ENCODE measurements at places on chromosomes 3 and 15. TPM values are rescaled to one million over a fixed set of nuclear protein-coding genes. Genes with fewer than 3 reads are reported as not detected.

PDZRN3 gene
- 3.4 TPM for total RNA-seq

DNA sequence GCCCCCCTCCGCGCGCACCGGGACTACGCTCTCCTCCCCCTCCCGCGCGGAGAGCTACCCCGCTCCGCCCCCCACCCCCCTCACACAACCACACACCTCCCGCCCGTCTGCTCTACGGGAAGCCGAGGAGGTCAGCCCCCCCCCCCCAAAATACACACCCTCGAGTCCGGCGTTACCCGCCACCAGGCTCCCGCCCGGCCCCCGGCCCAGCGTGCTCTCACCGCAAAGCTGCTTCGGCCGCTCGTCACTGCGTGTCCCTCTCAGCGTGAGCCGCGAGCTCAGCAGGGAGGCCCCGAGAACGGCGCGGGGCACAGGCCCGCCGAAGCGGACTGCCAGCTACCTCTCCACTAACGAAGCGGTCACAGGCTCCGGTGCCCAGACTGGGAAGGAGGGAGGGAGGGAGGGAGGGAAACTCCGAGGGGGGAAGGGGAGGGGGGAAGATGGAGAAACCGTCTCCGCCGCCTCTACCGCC, 252 bp downstream of the SIN3A start:
- H3K4me3 ChIP-seq: peak overlapping the region; percentile 70
- DNase-seq: no peak
- H3K27me3 ChIP-seq: no peaks in the 10 kb centered on the region
- H3K36me3 ChIP-seq: no peaks in the 10 kb centered on the region
- peaks cover 9% of the 10 kb centered on the region for H3K4me1 ChIP-seq

BFSP2 gene
- total RNA-seq: not detected

ZNF654 gene
- total RNA-seq: 9.8 TPM

DNA sequence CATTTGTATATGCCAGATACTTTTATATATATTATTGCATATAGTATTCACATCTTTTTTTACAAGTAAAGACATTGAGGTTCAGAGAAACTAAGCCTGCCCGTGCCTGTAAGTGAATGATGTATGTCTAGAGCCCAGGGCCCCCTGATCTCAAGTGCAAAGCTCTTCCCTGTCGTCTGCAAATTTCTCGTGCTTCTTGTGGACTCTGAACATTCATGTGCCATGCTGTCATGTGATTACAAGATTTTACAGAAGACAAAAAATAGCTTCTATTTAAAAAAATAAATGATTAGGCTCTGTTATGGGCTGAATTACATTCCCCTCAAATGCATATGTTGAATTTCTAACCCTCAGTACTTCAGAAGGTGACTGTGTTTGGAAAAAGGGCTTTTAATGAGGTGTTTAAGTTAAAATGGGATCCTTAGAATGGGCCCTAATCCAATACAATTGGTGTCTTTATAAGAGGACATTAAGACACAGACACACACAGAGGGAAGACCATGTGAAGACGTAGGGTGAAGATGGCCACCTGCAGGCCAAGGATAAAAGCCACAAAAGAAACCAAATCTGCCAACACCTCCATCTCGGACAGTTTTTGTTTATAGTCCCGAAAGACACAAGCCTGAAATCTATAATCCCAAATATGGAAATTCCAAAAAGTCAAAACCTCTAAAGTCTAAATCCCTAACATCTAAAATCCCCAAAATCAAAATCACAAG, 3.9 kb upstream of the MASP1 start:
- H3K27me3 ChIP-seq: peaks cover 6% of the 10 kb centered on the region
- peak; percentile 40 for DNase-seq
- no peaks in the 10 kb centered on the region for H3K36me3 ChIP-seq

Measured in neural progenitor cell (in vitro differentiated cells).